ENCODE measurements at places on chromosomes 2 and 18.

- no peak for DNase-seq
These were observed 72.6 kb downstream of the MYO3B start for GRCh38 chr2:170250584-170250983.

GRCh38 chr18:48852292-48852691 is 98.5 kb downstream of the SMAD7 start:
- no peak for DNase-seq

DNA sequence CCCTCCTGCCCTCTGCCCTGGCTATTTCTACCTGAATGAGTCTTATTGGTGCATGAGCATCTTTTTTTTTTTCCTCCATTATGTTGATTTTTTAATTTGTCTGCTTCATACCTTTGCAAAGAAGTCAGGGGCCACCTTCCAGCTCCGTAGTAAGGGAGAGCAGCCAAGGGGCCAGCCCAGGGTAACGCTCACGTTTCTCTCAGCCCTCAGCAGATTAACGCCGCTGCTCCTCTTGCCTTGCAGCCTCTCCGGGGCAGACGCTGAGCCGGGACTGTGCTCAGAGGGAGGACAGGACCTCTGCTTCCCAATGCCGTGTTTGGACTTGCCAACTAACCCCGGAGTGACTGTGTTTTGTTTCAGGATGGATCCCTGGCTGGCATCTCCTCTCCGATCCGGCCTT is 241.7 kb downstream of the ATAD2B start:
- no peak for DNase-seq

DNA sequence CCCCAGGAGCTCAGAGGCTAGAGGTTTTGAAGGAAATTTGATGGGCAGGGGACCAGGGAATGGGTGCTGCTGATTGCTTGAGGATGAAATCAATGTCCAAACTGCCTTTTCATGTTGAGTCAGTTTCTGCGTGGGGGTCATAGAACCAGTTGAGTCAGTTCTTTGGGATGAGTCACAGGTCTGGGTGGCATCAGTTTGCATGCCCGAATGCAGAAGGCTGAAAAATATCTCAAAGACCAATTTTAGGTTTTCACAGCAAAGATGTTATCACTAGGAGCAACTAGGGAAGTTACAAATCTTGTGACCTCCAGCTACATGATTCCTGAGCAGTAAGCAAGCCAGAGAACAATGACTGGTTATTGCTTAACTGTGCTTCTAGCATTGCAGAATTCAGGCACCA is 1135.1 kb upstream of the CRIM1 start:
- no peak for DNase-seq

GRCh38 chr2:5756272-5756671 is 64.1 kb downstream of the SOX11 start:
- no peak for DNase-seq

- no peak for DNase-seq
These were observed 254.0 kb downstream of the ANAPC1 start for GRCh38 chr2:111629983-111630382.

GRCh38 chr2:1047485-1047884 is 96.8 kb downstream of the SNTG2 start:
- no peak for DNase-seq

- DNase-seq = peak; percentile 58
These were observed 32.0 kb upstream of the GPR55 start for GRCh38 chr2:230956827-230957755.

DNA sequence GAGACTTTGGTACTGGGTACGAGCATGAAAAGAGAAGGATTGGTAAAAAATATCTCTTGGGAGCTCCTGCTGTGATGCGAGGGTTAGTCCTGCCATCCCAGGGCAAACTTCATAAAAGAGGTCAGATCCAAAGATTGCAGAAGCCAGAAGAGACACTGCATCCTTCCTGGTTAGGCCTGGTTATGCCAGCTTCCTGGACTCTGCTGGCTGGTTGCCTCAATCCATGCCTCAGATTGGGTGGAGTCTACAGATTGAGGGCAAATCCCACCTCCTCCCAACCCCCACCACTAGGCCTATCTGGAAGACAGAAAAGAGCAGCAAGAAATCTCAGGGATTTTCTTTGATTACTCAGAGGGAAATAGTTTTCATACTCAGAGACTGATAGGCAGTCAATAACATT is 5.3 kb upstream of the ACADL start:
- no peak for DNase-seq

DNA sequence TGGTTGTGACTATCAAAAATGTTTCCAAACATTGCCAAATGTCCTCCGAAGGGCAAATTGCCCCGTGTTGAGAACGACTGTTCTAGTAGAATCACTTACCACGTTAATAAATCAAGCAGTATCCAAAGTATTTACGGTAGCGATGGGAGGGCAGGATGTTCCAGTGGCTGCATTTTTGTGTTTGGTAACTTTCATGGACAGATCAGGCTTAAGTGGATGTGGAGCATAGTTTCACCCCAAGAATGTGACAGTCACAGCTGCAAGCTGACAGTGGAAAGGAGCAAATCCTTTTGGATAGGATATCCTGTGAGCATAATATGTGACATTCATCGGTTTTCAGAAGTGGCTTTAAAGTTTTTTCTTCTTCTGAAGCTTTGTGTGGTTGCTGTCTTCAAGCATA is 46.3 kb upstream of the DARS1 start:
- DNase-seq = no peak

DNA sequence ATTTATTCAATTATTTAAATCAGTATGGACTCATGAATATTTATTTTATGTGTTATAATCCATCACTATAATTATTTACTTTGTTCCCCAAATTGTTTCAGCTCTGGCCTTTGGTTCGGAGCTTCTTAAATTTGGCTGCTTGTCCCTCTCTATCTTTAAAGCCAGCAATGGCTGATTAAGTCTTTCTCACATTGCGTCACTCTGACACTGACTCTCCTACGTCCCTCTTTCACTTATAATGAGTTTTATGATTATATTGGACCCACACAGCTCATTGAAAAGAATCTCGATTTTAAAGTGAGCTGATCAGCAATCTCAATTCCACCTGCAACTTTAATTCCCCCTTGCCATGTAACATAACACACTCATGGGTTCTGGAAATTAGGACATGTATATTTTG is 185.2 kb upstream of the SLC39A10 start:
- no peak for DNase-seq

GRCh38 chr2:83837823-83838222 is 621.3 kb downstream of the SUCLG1 start:
- DNase-seq = no peak

DNA sequence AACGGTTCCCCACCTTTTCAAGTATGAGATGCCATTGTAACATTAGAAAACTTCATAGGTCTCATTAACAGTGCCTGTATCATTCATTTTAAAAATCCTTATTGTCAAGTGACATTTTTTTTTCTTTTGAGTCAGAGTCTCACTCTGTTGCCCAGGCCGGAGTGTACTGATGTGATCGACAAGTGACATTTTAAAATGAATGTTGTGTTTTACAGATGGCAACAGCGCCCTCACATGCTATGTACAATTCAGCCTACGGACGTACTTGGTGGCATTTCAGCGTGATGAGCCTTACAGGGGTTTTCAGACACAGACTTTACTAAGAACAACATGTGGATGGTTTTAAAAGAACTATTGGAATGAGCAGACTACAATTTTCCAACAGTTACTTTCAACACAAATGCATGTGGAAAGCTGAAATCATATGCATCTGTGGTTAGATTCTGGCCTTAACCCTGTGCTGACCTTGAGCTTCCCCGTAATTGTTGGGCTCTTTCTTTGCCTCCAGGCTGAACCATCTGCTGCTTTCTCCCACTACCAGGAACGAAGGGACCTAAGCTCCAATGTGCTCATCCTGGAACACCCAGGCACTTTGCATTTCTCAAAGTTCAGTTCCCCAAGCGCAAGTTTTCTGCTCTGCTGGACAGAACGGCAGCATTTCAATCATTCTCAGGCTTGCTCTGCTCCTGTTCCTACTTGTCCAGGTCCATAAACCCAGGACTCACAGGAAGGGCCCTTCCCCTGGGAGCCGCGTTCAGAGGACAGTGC is 119.9 kb upstream of the NDUFV2 start:
- DNase-seq = no peak

DNA sequence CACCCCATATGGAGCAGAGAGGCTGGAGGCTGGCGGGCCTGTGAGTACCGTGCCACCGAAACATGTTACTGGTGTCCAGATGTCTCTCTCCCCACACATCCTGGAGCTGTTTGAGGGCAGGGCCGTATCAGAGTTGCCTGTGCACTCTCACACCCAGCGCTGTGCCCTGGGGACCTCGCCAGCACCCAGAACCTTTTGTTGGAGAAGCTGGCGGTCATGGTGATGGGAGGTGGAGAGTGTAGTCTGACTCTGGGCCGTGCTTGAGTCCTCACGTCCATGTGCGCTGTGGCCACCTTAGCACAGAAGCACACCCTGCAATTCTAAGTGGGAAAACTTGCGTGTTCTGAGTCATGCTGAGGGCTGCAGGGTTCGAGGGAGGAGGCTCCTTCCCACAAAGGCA is 259.2 kb downstream of the NDUFA10 start:
- DNase-seq = no peak
